ENCODE measurements at places on chromosomes 4 and X.

DNA sequence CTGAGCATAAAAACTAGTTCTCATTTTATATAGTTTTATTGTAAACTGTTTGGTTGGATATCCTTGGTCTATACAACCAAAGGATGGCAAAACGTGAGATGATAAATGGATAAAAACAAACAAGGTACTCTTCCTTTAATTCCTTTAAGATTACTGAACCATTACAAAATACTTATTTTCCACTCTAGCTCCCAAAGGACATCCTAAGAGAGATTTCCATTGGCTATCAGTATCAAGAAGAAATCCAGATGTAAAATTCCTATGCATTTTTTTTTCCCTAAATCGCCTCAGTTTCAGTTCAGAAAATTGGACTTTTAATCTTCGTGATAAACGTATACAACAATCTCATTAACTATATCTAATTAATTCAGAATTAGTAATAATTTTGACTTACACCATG is 2.3 kb downstream of the FBXL5 start:
- peaks cover 45% of the 10 kb centered on the region for H3K4me1 ChIP-seq
- DNase-seq: no peak
- H3K4me3 ChIP-seq: peak overlapping the region; percentile 98

DNA sequence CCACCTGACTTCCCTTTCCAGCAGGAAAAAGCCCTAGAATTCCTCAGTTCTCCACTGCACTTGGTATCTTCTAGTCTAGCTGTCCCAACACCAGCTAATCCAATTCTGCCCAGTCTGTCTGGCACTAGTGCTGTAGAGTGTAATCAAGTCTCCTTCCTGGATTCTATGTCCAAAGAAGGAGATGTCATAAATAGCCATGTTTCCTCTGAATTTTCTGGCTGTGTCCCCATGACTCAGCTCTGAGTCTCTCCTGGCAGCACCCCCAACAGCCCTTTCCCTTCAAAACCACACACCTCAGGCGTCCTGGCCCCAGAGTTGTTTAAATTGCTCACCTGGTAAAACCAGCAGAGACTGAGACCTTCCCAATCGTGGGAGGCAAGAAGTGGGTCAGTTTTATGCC is 197.2 kb downstream of the GRXCR1 start:
- H3K4me3 ChIP-seq: no peak overlapping the region
- H3K27me3 ChIP-seq: no peaks in the 10 kb centered on the region
- no peak for DNase-seq
- H3K27ac ChIP-seq: no peak overlapping the region

DNA sequence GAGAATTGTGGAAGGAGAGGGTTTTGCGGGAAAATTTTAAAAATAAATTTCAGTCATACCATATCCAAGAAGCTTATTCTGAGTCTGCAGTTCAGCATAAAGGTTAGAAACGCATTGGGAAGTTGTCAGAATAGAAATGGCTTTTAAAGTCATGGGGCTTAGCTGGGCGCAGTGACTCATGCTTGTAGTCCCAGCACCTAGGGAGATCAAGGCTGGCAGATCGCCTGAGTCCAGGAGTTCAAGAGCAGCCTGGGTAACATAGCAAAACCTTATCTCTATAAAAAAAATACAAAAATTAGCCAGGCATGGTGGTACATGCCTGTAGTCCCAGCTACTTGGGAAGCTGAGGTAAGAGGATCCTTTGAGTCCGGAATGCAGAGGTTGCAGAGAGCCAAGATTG is 3.9 kb upstream of the PLA2G12A start:
- no peaks in the 10 kb centered on the region for H3K27me3 ChIP-seq
- no peak overlapping the region for H3K27ac ChIP-seq
- H3K4me3 ChIP-seq: no peak overlapping the region
- H3K36me3 ChIP-seq: peaks cover 2% of the 10 kb centered on the region
- no peak for DNase-seq

DNA sequence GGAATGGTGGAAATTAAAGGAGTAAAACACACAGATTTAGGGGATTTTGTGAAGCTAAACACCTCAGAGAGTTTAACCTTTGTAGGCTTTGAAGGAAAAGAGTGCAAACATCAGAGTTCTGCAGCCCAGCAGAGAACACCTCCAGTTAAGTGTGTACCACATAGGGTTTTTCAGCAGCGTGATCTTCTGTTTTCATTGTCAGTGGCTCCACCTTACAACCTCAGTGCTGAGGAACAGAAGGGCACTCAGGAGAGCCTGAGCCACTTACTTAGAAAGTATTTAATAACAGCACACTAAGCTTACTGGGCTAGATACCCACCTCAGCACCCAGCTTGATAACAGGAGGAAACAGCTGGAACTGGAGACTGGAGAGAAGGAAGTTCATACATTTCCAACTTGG is 2.0 kb upstream of the FBXW7 start:
- H3K4me1 ChIP-seq: peaks cover 39% of the 10 kb centered on the region
- H3K4me3 ChIP-seq: peak overlapping the region; percentile 100
- H3K36me3 ChIP-seq: peaks cover 28% of the 10 kb centered on the region
- H3K27ac ChIP-seq: peak overlapping the region; percentile 97

DNA sequence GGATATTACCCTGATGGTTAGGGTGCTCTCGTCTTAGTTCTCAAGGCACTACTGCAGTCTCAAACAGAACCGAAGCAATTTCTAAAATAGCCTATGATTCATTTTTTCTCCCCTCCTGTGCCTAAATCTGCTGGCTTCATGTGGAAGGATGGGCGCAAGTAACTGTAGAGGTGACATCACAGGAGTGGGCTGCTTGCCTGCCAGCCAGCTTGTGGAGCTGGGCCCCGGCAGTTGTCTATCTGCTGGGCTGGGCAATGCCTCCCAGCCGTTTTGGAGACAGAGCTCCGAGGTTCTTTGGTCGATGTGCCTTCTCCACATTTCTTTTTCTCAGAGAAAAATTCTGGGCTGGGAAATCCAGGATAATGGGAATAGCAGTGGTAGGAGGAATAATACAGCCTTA is 34.3 kb upstream of the CITED1 start:
- no peak overlapping the region for H3K4me3 ChIP-seq
- no peak for DNase-seq
- no peaks in the 10 kb centered on the region for H3K27me3 ChIP-seq
- H3K27ac ChIP-seq: no peak overlapping the region
- H3K36me3 ChIP-seq: no peaks in the 10 kb centered on the region

GRCh38 chr4:24057915-24058559 is 168.2 kb upstream of the PPARGC1A start:
- H3K4me3 ChIP-seq: no peak overlapping the region
- DNase-seq: no peak
- no peaks in the 10 kb centered on the region for H3K27me3 ChIP-seq
- H3K27ac ChIP-seq: no peak overlapping the region
- no peaks in the 10 kb centered on the region for H3K4me1 ChIP-seq
- no peaks in the 10 kb centered on the region for H3K36me3 ChIP-seq

DNA sequence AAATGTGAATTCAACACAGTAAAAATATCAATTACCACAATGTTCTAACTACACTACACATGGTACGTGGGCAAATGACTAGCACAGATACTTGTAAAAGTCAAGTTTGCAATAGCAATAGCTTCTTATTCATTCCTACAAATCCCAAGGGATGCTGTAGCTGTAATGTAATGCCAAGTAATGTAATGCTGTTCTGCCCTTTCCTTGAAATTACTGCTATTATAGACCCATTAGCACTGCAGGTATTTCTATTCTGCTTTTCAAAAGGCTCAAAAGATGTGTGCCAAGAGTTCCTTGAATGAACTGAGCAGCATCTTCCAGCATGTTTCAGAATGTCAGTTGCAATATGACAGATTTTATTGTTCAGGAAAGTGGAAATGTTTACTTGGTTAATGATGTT is 129.9 kb upstream of the BANK1 start:
- H3K4me3 ChIP-seq: no peak overlapping the region
- no peak for DNase-seq
- no peak overlapping the region for H3K27ac ChIP-seq
- H3K36me3 ChIP-seq: no peaks in the 10 kb centered on the region
- peaks cover 11% of the 10 kb centered on the region for H3K27me3 ChIP-seq

GRCh38 chr4:72744103-72744725 is 175.2 kb upstream of the ADAMTS3 start:
- no peaks in the 10 kb centered on the region for H3K27me3 ChIP-seq
- DNase-seq: no peak
- no peaks in the 10 kb centered on the region for H3K4me1 ChIP-seq
- no peak overlapping the region for H3K27ac ChIP-seq

DNA sequence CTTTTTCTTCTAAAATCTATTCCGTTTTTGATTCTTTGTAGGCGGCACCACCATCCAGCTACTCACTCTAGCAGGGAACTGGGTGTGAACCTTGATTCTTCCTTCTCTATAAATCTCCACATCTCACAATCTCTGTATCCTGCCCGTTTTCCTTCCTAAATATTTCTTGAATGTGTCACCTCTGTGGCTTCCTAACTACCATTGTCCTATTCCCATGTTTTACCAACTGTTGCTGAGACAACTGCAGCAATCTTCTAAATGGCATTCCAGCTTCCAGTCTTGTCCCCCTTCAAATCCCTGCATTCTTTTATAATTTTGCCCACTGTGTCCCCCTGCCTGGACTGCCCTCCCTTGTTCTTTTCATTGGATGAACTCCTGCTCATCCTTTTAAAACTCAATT is 641.3 kb downstream of the RPA4 start:
- no peaks in the 10 kb centered on the region for H3K36me3 ChIP-seq
- DNase-seq: no peak
- no peak overlapping the region for H3K27ac ChIP-seq

DNA sequence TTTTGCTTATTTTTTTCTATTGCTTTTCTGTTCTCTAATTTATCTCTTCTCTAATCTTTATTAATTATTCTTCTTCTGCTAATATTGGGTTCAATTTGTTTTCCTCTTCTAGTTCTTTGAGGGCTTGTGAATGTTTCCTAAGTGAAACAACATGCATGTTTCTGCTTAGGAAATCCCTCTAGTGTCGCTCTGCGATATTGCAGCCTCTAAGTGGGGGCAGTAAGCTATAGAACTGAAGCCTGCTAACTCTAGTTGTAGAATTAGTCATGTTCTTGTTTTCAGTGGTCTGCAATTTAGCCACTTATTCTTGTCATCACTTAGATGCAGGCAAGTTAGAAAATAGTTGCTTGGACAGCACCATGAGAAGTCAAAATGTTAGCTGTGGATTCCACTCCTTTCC is 222.6 kb downstream of the SPIN4 start:
- H3K27ac ChIP-seq: no peak overlapping the region
- no peak for DNase-seq
- no peaks in the 10 kb centered on the region for H3K36me3 ChIP-seq
- no peaks in the 10 kb centered on the region for H3K27me3 ChIP-seq
- no peak overlapping the region for H3K4me3 ChIP-seq

GRCh38 chrX:20397587-20397986 is 130.9 kb upstream of the RPS6KA3 start:
- DNase-seq: no peak
- H3K27ac ChIP-seq: no peak overlapping the region
- H3K27me3 ChIP-seq: no peaks in the 10 kb centered on the region
- H3K4me1 ChIP-seq: no peaks in the 10 kb centered on the region

- no peak overlapping the region for H3K27ac ChIP-seq
- H3K36me3 ChIP-seq: no peaks in the 10 kb centered on the region
- no peak for DNase-seq
- H3K4me1 ChIP-seq: no peaks in the 10 kb centered on the region
- no peak overlapping the region for H3K4me3 ChIP-seq
Measured at GRCh38 chr4:108303488-108304177, 134.9 kb upstream of the LEF1 start.

DNA sequence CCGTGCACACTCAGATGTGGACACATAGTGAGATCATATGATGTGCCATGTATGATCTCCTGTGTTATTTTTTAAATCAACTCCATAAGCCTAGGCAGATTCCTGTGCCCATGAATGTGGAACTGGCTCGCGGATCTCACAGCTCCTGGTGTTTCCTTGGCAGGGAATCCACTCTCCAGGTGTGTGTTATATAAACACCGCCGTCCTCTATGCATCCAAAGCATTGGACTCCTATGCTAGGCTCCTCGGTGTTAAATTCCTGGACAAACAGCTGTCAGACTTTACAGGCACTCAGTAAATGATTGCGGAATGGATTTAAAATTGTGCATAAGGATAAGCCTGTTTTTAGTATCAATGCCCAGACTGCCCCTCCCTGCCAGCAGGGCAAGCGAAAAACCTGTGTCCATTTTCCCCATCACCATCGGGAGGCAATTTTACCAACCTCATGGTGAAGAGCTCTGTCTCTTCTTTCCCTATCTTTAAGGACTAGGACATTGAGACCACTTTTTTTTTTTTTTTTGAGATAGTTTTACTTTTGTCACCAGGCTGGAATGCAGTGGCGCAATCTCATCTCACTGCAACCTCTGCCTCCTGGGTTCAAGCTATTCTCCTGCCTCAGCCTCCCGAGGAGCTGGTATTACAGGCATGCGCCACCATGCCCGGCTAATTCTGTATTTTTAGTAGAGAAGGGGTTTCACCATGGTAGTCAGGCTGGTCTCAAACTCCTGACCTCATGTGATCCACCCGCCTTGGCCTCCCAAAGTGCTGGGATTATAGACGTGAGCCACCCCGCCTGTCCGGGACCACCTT is 23.6 kb upstream of the GPR78 start:
- no peak for DNase-seq
- no peaks in the 10 kb centered on the region for H3K4me1 ChIP-seq
- H3K27me3 ChIP-seq: peaks cover 57% of the 10 kb centered on the region

DNA sequence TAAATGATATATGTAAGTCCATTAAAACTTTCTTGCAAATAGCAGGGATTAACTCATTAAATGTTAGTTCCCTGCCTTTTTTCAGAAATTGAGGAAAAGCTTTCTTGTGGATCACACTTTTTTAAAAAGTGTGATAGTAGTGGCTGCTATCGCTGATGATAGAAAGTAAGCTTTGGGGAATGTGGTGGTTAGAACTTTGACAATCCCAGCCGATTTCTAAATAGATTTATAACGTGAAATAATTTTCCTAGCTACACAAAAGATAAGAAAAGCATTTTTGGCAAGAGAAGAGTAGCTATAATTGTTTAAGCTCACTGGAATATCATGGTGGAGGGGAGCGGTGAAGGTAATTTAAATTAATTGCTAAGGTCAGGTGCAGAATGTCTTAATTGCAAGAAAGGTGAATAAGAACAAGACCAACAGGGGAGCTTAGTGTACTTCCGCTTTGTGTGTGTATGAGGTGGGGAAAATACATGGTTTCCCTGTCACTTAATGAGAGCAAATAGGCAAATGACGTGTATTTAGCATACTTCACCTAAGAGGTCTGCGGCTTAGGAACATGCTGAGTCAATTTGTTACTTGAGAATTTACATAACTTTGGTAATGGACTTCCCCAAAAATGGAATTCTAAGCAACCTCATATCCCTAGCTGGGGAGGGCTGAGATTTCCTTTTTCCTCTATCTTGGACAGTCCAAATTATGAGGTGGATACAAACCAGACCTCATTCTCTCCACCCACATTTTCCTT is 11.7 kb upstream of the IL21 start:
- DNase-seq: no peak
- no peak overlapping the region for H3K4me3 ChIP-seq
- no peaks in the 10 kb centered on the region for H3K27me3 ChIP-seq
- H3K4me1 ChIP-seq: peaks cover 28% of the 10 kb centered on the region
- no peak overlapping the region for H3K27ac ChIP-seq
- no peaks in the 10 kb centered on the region for H3K36me3 ChIP-seq

- H3K27me3 ChIP-seq: no peaks in the 10 kb centered on the region
- no peaks in the 10 kb centered on the region for H3K36me3 ChIP-seq
- DNase-seq: no peak
- H3K27ac ChIP-seq: no peak overlapping the region
- no peak overlapping the region for H3K4me3 ChIP-seq
Measured at GRCh38 chr4:103111598-103111997, 12.0 kb upstream of the BDH2 start.
